ENCODE measurements at places on chromosomes 5 and 9. TPM values are rescaled to one million over a fixed set of nuclear protein-coding genes. Genes with fewer than 3 reads are reported as not detected.

DNA sequence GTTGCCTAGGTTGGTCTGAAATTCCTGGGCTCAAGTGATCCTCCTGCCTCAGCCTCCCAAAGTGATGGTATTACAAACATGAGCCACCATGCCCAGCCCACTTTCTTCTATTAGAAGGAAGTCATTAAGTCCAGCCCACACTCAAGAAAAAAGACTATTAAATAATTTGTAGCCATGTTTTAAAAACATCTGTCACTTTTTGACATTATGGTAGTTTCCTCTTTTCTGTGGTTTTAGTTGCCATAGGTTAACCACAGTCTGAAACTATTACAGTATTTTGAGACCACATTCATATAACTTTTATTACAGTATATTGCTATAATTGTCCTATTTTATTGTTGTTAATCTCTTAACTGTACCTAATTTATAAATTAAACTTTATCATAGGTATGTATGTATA lies 31.9 kb upstream of the C5orf24 start:
- no peak overlapping the region for H3K27ac ChIP-seq
- H3K4me3 ChIP-seq, result no peak overlapping the region
- H3K36me3 ChIP-seq, result peaks cover 1% of the 10 kb centered on the region
- DNase-seq, result no peak
- no peaks in the 10 kb centered on the region for H3K27me3 ChIP-seq

- no peak for DNase-seq
- no peak overlapping the region for H3K4me3 ChIP-seq
- no peaks in the 10 kb centered on the region for H3K27me3 ChIP-seq
- H3K36me3 ChIP-seq, result no peaks in the 10 kb centered on the region
Observed at GRCh38 chr9:118094387-118094786, 390.2 kb downstream of the TLR4 start.

Gene WDR31
- 5.7 TPM for polyA plus RNA-seq

Gene NEURL1B
- 32.9 TPM for polyA plus RNA-seq

Gene SPINK7
- 0.66 TPM for polyA plus RNA-seq

DNA sequence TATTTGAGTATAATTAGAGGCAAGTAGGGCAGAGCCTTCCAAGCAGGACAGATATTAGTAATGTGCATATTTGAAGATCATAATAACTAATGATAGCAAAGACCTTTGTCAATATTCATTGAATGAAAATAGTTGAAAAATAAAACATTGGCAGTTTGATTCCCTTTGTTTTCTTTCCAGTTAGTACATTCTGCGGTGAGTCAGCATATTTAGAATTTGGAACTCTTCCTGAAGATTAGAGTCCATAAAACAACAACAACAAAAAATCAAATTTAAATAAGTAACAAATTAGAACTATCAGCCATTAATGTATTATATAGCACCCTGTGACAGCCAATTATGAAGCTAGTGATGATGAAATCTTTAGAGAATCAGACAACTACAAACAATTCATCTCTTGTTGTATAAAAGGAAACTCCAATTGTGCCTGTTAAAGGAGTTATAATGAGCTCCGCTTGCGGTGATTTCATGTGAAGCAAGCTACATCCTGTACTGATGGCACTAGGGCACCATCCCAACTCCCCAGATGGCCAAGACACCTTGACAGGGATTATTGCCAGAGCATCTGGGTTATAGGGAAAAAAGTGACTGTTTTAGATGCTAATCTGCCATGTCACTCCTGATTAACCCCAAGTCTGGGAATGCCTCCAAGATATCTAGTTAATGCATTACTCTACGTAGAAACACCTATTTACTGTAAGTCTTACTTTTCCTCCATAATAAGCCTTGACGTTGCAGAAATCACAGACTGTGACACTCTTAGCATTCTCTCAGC lies 6.8 kb downstream of the IFNA8 start:
- no peaks in the 10 kb centered on the region for H3K36me3 ChIP-seq
- no peak overlapping the region for H3K27ac ChIP-seq
- DNase-seq, result no peak
- H3K4me3 ChIP-seq, result no peak overlapping the region
- no peaks in the 10 kb centered on the region for H3K4me1 ChIP-seq

DNA sequence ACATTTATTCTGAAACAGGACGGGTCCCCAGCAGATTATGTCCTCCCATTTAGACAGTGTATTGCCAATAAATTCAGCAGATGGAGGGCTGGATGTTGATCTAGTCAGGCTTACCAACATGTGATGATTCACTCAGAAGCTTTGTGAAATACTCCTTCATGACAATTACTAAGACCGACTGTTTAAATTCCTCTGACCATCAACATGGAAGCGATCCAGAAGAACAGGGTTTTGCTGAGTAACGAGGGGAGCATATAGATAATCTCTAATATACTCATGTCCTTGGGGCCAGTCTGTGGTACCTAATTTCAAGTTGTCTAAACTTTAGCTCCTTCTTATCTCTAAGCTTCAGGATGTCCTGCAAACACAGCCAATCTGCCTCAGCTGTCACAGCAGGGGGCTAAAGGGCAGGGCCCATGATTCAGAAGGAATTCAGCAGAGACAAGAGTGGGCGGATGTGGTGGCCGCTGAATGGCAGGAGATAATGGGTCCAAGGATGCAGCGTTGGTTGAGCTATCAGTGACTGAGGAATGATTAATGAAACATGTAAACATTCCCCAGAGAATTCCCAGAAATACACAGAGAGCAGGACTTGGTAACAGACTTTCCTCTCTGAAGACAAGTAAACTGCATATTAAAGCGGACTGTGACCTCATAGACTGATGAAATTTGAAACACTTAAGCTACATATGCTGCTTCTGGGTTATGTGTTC lies 109.4 kb downstream of the ANKRD55 start:
- DNase-seq, result peak; percentile 46
- H3K4me1 ChIP-seq, result peaks cover 15% of the 10 kb centered on the region
- H3K27ac ChIP-seq, result peak overlapping the region; percentile 57
- H3K4me3 ChIP-seq, result no peak overlapping the region
- H3K27me3 ChIP-seq, result no peaks in the 10 kb centered on the region
- H3K36me3 ChIP-seq, result no peaks in the 10 kb centered on the region

DNA sequence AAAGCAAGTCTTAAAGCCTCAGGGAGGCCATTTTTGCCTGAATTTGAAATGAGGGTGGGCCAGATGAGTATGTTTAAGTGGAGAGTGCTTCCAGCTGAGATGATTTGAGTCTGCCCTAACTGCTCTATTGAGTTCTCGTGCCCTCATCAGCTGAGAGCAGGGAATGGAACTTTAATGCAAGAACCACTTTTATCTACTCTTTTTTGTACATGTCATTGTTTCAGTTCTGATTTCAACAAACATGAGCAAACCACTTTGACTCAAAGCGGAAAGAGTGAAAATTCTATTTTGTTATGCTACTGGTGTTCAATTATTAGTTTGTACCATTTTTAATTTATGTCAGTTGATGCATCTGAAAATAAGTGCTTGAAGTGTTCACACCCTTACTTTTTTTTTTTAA lies 35.8 kb downstream of the DCAF10 start:
- peaks cover 23% of the 10 kb centered on the region for H3K36me3 ChIP-seq
- no peak overlapping the region for H3K4me3 ChIP-seq
- no peaks in the 10 kb centered on the region for H3K27me3 ChIP-seq
- H3K27ac ChIP-seq, result no peak overlapping the region
- no peak for DNase-seq

- no peak for DNase-seq
- H3K27ac ChIP-seq, result no peak overlapping the region
- H3K4me1 ChIP-seq, result no peaks in the 10 kb centered on the region
- H3K4me3 ChIP-seq, result no peak overlapping the region
- H3K27me3 ChIP-seq, result no peaks in the 10 kb centered on the region
- H3K36me3 ChIP-seq, result no peaks in the 10 kb centered on the region
Observed at GRCh38 chr5:171776770-171777759, 8.6 kb upstream of the SMIM23 start.

Gene ANXA2R
- 1.5 TPM for polyA plus RNA-seq

DNA sequence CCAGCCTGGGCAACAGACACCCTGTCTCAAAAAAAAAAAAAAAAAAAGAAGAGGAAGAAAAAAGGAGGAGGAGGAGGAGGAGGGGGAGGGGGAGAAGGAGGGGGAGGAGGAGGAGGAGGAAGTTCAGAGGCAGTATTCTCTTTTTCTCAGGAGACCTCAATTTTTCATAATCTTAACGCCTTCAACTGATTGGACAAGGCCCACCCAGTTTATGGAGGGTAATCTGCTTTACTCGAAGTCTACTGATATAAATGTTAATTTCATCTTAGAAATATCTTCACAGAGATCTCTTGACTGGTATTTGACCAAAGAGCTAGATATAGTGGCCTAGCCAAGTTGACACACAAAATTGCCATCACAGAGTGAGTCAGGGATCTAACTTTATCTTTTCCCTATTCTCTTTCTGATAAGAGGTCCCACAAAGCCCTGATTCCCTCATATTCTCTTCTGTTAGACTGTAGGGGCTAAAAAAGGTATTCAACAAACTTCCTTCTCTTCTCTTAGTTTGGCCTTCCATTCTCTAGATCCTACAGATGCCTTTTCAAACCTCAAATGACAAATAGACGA lies 115.5 kb upstream of the ABCA1 start:
- H3K4me3 ChIP-seq, result no peak overlapping the region
- H3K4me1 ChIP-seq, result no peaks in the 10 kb centered on the region
- H3K27me3 ChIP-seq, result no peaks in the 10 kb centered on the region
- DNase-seq, result no peak

DNA sequence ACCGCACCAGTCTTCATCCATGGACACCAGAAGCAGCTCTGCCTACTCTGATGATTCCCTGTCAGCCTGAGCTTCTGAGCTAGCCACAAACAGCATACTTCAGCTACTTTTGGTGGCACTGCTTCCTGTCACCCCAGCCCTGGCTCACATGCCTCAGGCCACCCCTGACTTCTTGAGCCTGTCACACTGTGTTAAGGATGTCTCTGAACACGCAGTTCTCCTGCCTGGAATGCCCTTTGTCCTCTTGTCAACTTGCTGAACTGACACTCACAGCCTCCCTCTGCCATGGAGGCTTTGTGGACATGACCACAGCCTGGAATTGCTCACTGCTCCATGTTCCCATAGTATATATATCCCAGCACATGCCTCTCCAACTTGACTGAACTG lies 7.2 kb downstream of the MACROH2A1 start:
- no peak for DNase-seq
- peaks cover 31% of the 10 kb centered on the region for H3K36me3 ChIP-seq
- no peak overlapping the region for H3K4me3 ChIP-seq
- peaks cover 21% of the 10 kb centered on the region for H3K4me1 ChIP-seq
